ENCODE measurements at places on chromosomes 5 and 9.

- DNase-seq, result no peak
These were observed 707 bp downstream of the RMND5B start for GRCh38 chr5:178131446-178131996.

DNA sequence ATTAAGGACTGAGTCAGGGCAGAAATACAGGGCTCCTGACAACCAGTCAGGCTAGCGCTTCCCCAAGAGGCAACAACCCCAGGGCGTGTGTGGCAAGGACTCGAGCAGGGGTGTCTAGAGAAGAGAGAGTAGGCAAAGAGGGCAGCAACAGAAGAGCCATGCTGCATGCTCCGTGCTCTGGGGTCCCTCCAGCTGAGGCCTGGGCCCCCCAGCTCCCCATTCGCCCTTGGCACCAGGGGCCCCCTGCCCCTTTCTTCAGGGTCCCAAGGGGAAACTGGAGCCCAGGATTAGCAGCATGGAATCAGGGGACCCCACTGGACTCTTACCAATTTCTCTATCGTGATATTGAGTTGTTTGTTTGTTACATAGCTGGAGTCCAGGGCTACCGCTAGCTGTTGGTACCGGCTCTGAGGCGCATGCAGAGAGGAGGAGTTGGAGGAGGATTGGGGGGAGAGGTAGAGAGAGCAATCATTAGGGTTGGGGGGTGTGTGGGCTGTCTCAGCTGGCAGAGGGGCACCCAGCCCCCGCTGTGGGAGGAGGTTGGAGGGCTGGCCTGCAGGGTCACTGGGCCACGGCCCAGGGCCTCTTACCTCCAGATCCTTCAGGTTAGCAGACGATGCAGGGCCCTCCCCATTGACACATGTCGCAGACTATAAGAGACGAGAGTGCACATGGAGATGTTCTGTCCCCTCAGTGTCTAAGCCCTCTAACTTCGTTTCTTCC is 8.8 kb downstream of the GOLGA2 start:
- DNase-seq, result no peak

DNA sequence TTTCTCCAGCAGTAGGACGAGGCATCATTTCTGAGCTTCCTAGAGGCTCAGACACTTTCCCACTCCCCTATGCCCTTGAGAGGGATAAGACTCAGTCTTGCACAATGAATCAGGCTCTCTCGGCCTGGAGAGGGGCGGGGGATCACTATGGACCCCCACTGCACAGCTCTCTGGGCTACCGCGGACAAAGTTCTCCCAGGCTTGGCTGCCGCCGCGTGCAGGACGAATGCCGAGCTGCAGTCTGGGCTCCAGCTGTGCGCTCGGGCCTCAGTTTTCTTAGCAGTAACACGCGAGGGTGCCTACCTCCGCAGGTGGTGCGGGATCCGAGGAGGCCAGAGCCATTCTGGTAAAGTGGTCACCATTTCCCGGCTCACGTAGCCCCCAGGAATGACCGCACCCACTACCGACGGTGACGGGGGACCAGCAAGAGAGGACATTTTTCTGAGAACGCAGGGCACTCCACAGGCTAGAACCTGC is 3.4 kb upstream of the MYORG start:
- no peak for DNase-seq

DNA sequence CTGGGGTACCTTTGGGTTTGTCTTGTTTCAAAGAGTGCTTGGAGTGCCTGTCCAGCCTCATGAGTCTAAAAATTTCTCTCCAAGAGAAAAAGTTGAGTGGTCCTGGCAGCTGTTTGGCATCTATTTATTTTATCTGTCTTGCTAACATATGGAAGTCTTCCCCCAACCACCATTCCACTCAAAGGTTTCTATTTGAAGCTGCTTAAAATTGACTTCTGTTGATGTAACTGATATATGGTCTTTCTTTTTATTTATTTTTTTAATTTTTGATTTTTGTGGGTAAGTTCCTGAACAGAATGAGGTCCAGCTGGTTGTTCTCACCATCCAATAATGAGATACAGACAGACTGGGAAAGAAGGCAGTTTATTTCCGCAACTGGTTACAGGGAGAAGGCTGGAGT is 178.7 kb upstream of the SGCD start:
- no peak for DNase-seq

- no peak for DNase-seq
These were observed 65.0 kb downstream of the SNCAIP start for GRCh38 chr5:122377026-122377425.

DNA sequence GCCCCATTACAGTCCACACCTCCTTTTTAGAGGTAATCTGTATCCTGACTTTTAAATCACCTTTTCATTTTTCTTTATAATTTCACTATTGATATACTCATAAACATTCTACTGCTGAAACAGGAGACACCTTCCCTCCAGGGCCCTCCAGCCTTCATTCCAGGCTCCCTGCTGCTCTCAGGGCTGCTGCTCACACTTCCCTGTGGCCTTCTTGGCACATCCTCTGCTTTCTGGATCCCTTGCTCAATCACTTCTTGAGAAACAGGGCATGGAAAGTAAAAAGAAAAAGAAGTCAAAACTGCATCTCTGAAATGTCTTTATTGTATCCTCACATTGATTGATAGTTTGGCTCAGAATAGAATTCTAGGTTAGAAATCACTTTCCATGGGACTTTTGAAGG is 19.3 kb upstream of the WNT8A start:
- no peak for DNase-seq

DNA sequence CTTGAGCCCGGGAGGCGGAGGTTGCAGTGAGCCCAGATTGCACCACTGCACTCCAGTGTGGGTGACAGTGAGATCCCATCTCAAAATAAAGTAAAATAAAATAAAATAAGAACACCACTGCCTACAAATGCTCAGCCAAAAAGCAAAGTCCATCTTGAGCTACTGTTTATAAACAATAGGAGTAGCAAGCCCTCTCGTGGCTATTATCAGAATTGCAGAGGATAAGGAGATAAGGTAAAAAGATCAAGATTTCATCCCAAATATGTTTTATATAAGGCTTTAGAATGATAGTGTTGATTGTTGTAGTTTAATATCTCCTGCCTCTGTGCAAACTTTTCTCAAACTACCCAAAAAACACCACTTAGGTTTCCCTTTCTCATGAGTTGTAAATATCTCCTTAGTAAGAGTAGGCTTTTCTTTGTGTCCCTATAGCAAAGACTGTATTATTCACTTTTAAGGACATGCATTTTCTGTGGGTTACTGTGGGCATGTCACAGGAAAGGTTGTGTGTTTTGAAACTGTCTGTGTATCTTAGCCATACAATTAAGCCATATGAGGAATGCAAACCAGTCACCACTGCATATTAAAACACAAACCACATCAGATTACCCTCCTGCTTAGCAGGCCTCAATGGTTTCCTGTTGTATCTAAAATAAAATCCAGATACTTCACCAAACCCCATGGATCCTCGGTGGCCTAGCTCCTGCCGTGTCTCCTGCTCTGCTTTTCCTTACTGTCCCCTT is 31.8 kb upstream of the CKS2 start:
- no peak for DNase-seq

- DNase-seq, result no peak
These were observed 49.4 kb downstream of the ELOVL7 start for GRCh38 chr5:60794691-60795090.

DNA sequence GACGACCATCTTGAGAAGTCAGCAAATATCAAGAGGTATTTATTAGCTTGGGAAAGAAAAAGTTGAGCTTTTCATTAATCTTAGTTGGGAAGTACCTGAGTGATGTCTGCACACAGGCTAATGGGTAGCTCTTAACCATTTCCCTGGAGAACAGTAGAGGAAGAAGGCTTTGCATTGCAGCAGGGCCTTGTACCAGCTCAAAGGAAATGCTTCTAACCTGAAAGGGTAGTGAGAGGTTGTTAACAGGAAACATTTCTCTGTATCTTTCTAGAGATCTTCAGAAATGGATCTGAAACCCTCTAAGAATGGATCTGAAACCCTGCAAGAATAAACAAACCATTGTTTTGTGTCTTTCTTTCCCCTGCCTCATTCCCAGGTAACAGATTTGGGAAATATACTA is 393.3 kb downstream of the PLK2 start:
- DNase-seq, result no peak

DNA sequence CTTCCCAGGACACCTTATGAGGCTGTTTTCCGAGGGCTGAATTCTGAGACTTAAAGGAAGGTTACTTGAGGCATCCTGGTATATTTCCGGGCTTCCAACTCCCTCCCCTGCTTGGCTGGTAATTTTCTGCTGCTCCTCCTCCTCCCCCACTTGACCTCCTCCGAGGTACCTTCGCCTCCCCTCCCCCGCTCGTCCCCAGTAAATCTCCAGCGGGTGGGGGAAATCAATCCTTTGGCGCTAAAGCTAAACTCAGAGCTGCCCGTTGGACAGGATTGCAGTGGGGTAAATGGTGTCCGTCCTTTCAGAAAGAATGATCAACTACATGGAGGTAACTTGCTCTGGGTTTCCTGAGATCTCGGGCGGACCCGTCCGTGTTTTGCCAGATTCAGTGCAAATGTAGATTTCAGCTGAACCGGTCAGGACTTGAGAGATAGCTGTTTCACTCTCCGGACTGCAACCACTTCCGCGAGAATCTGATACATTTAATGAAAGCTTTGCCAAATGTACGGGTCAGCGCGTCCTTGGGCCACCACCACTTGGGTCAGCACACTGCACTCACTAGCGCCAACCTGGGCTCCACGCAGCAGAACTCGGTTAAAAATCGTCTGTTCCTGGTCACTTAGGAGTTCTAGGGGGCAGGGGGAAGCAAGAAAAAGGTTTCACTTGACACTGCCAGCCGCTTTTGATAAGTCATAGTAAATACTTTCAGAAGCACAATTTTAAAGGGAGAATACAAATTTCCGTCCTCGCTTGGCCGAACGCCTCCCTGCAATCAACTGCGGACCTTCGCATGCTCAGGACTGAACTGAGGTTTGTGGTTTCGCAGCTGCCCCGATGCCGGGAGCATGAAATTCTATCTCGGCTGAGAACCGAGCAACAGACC is 4.6 kb upstream of the ISL1 start:
- no peak for DNase-seq

DNA sequence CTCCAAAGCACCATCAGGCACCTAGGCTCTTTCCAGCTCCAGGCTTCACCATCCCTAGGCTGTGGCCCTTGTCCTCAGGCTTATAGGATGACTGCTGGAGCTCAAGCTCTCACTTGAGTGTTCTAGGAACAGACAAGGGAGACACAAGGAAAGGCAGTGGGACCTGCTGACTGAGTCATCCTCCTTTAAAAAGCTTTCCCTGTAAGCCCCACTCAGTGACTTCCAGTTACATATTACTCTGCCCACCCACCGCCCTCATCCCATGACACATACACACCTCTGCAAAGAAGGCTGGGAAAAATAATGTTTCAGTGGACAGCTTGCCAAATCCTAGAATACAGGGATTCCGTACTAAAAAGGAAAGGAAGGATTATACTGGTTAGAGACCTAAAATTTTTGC is 154.2 kb upstream of the ZNF366 start:
- no peak for DNase-seq

DNA sequence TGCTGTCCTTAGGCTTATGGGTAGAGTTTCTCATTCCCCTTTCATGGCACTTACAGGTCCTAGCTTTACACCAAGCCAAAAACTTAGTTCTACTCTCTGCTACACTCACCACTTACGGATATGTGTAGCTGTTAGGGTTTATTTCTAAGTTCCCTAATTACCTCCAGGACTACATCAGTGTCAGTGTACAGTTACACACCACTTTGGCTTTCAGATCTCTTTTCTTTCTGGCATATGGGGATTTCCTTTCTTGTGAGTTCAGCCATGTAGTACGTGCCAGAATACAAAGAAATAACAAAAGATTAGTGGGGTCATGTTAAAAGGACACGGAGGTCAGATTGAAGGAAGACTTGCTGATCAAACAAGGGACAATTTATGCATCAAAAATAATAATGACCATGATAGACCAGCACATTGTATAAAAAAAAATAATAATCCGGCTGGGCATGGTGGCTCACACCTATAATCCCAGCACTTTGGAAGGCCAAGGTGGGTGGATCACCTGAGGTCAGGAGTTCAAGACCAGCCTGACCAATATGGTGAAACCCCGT is 41.8 kb downstream of the LYRM7 start:
- no peak for DNase-seq

GRCh38 chr5:73607228-73607627 is 18.8 kb upstream of the ARHGEF28 start:
- no peak for DNase-seq

DNA sequence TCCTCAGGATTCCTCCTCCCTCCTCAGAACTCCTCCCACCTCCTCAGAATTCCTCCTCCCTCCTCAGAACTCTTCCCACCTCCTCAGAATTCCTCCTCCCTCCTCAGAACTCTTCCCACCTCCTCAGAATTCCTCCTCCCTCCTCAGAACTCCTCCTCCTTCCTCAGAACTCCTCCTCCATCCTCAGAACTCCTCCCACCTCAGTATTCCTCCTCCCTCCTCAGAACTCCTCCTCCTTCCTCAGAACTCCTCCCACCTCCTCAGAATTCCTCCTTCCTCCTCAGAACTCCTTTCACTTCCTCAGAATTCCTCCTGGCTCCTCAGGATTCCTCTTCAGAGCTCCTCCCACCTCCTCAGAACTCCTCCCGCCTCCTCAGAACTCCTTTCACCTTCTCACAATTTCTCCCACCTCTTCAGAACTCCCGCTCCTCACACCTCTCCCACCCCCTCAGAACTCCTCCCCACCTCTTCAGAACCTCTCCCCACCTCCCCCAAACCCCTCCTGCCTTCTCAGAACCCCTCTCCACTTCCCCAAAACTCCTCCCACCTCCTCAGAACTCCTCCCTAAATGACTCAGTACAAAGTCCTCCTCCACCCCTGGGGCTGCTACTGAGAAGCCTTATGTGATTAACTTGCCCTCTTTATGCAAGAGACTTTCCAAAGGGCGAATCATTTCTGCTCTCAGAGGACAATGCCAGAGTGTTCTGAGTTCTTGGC is 23.2 kb downstream of the SLC46A2 start:
- DNase-seq, result no peak

GRCh38 chr5:179422213-179422855 is 77.1 kb upstream of the ADAMTS2 start:
- DNase-seq, result no peak

DNA sequence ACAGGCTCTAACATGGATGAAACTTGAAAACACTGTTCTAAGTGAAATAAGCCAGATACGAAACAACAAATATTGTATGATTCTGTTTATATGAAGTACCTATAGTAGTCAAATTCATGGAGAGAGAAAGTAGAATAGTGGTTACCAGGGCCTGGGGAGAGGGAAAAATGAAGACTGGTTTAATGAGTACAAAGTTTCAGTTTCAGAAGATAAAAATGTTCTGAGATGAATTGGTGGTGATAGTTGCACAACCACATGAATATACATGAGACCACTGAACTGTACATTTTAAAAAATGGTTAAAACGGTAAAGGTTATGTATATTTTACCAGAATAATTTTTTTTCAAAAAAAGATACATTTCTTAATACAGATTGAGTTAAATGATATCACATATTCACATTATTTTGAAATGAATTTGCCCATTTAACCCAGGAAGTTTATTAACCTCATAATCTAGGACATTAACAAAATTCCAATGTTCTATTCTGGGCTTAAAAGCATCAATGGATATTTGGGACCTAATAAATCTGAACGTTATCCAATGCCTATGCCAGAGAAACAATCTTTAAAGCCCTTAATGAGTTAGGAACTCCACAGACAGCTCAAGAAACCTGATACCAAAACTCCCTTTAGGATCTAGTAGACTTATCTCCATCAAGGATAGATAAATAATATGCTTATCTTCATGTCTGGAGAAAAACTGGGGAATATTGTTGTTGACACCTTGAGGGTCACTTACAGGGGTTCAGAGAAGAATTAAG is 521.3 kb downstream of the EFNA5 start:
- DNase-seq, result no peak

- DNase-seq, result no peak
These were observed 37.5 kb downstream of the FABP6 start for GRCh38 chr5:160266752-160267345.
